ENCODE measurements at places on chromosomes 7 and 10.
A peak's percentile ranks its signal among the peaks of the same experiment; 100 is the strongest.

GRCh38 chr7:28953633-28954032 lies 4.5 kb downstream of the TRIL start:
- DNase-seq: no peak

- no peak for DNase-seq
These were observed 69.5 kb downstream of the NPSR1 start for GRCh38 chr7:34727464-34727995.

DNA sequence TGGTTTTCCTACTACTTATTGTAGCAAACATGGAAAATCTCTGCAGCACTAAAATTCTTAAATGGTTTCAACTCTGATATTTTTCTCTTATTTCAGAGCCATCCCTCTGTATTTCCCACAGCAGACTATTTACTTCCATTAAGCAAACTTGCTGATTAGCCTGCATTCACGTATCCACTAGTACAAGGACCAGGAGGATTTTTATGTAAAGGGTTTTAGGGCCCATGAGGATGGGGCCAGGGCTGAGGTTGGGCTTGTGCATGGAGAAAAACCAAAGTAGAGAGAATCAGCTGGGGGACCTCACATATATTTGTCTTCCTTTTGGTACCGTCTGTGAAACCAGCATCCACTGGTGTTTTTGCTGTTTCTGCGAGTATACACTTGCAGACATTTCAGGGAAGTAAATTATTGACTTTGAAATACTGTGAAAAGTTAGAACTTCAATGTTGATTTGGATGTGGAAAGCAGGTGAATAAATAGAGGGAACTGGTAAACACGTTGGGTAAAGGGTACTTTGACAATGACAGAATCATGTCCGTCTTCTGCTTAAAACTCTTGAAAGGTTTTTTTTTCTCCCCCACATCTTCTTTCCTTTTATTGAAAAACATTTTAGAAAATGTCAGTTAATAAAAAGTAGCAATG lies 44.3 kb downstream of the ERLIN1 start:
- DNase-seq: no peak

DNA sequence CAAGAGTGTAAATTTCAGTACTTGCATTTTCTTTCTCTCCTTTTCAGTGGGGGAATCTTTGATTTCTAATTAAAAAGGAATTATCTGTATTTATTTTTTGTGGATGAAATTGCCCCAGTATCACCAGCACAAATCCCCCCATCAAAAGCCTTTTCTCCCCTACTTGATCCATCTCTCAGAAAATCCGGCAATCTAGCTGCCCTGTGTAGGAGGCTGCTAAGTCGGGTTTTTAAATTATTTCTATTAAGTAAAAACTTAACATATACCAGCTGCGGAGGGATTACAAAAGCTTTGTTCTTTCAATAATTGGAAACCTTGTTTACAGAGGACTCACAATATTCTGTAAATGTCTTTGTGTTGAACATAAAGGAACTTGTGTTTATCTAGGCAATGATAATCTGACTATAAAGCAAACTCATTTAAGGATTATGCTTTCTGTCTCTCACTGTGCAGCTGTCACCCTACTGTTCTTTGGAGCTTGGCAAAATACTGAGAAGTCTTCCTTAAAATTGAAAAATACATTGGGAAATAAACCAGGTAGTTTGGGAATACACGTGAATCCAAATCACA lies 177.4 kb upstream of the PRR15 start:
- no peak for DNase-seq

DNA sequence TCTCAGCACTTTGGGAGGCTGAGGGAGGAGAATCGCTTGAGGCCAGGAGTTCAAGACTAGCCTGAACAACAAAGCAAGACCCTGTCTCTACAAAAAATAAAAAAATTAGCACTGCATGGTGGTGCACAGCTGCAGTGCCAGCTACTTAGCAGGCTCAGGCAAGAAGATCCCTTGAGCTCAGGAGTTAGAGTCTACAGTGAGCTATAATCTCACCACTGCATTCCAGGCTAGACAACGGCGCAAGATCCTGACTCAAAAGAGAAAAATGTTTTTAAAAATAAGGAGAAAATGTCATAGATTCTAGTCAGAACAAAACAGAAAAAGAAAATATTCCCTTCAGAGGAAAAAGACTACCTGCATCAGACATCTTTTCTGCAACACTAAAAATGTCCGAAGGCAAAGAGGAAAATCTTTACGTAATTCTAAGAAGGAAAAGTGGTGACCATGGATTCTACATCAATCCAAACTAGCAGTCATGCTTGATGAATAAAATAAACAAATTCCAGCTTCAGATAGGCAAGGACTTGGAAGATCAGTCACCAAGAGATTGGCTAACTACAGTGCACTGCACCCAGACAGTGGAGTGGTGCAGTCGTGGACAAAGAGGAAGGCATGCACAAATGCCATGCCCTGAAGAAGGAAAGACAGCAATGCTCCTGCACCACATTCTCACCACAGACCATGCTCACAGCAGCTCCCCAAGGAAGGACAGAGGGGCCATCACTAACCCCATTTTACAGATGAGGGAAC lies 54.3 kb downstream of the ERCC6 start:
- no peak for DNase-seq

GRCh38 chr10:70435241-70436085 lies 6.0 kb downstream of the NODAL start:
- no peak for DNase-seq

DNA sequence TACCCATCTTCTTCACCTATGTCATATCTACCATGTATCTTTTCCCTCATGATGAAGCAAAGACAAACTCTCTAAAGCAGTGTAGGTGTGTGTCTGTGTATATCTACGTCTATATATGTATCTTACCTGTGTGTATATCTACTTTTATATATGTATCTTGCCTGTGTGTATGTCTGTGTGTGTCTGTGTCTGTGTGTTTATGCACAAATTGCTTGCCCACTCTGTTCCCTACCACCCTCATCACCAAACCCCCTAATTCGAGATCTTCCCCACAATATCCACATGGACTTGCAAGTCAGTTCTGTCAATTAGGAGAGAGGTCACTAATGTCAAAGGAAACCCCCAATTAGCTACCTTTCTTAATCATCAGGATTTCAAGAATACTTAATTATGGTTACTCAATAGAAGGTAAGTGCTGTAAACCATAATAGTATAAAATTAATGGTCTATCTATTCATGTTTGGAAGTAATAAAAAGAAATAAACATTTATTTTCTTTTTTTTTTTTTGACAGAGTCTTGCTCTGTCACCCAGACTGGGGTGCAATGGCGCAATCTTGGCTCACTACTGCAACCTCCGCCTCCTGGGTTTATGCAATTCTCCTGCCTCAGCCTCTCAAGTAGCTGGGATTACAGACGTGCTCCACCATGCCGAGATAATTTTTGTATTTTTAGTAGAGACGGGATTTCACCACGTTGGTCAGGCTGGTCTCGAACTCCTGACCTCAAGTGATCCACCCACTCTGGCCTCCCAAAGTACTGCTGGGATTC lies 43.6 kb downstream of the ANKRD61 start:
- no peak for DNase-seq

GRCh38 chr10:74056050-74056818 lies 58.3 kb downstream of the VCL start:
- DNase-seq: no peak

GRCh38 chr7:74682829-74683228 lies 25.3 kb downstream of the GTF2I start:
- no peak for DNase-seq

DNA sequence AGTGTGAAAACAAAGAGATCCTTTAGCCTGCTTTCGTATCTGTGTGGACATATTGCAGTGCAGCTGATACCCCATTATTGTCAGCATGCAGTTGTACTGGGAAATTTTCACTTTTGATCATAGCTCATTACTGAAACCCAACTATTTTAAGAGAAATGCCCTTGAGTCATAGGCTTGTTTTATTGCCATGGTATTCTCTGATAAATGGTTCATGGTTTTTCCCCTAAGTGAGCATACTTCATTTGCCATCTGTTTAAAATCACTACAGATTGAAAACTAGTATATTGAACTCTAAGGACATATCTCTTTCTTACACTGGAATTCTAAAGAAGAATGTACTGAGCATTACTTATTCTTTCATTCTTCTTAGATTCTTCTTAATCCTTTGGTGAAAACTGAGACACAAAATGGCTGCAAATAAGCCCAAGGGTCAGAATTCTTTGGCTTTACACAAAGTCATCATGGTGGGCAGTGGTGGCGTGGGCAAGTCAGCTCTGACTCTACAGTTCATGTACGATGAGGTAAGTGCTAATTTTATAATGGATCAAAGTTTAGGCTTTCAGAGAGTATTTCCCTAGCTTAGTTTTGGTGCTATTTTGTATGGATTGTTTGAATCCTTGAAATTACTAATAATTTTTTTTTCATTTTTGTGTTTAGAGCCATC lies 63.0 kb downstream of the RALA start:
- no peak for DNase-seq

DNA sequence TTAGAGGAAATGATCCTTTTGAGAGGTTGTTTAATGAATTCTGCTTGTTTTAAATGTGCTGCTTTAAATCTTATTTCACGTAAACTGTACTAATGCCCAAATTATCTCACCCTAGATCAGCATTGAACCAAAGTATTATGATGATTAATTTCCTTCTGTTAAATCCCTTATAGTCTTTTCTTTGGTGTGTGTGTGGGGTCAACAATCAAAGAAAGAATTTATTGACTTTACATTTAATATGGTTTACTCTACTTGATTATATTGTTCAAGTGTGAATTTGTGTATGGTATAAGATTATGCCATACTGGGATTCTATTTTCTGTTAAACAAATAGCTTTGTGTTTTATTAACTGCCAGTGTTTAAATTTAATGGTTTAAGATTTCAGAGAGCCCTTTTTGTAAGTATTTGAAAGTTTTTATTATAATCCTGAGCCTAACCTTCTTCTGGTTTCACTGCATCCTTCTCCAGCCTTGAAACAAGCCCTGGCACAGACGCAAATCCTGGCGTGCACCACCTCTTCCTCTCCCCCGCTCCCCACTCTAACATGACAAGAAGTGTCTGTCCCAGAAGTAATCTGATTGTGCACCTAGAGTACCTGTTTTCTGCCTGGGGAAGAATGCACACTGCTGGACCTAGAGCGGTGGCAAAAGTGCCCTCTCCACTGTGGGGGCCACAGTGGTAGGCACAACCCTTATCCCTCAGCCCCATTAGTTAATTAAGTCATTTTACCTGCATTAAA lies 70.6 kb downstream of the KAT6B start:
- no peak for DNase-seq

GRCh38 chr10:15489431-15489830 lies 118.3 kb upstream of the FAM171A1 start:
- DNase-seq: no peak

- no peak for DNase-seq
These were observed 51.4 kb upstream of the SCIN start for GRCh38 chr7:12518920-12519681.

DNA sequence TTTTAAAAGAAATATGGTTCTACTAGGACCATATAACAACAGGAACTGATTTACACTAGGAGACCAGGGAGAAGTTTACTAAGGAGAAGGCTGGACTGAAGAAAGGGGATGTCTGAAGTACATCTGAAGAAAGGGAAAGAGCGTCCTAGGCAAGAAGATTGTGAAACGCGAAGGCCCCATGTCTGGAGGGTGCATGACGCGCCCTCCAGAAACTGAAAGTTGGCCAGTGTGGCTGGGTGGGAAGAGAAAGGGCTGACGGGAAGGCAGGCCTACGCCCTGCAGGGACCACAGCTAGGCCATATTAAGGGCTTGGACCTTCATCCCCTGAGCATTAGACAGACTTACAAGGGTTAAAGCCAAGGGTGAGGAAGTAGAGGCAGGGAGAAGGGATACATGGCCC lies 158.0 kb downstream of the TRIL start:
- no peak for DNase-seq

DNA sequence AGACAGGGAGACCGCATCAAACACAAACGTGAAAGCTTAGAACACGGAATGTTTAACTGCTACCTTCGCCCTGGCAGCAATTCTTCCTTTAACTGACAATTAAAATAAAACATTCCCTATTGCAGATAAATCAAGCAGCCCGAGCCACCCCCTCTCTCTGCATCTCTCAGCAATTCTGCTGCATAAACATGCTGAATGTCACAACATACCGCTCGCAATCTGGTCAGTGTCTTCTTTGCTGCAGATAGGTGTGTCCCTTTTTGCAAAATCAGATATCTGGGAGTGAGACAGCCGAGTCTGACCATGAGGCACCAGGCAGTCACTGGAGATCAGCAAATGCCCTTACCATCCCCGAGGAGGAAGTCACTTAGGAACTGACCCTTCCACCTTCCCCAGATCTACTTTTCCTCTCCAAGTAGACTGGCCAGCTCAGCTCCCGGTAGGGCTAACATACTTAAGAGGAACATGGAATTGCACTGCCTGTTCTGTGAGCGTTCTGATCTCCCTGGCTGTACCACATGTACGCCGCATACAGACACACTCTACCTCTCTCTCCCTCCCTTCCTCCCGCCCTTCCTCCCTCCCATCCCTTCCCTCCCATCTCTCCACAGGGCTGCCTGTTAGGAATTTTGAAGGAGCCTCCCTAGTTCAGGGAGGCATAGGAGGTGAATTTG lies at the start of gene FRMD4A:
Gene FRMD4A, minus strand, starts transcription at position 537 of the 674 bp plus-strand sequence.
- no peak for DNase-seq

- no peak for DNase-seq
These were observed 315.2 kb upstream of the ZNF32 start for GRCh38 chr10:43963793-43964425.

DNA sequence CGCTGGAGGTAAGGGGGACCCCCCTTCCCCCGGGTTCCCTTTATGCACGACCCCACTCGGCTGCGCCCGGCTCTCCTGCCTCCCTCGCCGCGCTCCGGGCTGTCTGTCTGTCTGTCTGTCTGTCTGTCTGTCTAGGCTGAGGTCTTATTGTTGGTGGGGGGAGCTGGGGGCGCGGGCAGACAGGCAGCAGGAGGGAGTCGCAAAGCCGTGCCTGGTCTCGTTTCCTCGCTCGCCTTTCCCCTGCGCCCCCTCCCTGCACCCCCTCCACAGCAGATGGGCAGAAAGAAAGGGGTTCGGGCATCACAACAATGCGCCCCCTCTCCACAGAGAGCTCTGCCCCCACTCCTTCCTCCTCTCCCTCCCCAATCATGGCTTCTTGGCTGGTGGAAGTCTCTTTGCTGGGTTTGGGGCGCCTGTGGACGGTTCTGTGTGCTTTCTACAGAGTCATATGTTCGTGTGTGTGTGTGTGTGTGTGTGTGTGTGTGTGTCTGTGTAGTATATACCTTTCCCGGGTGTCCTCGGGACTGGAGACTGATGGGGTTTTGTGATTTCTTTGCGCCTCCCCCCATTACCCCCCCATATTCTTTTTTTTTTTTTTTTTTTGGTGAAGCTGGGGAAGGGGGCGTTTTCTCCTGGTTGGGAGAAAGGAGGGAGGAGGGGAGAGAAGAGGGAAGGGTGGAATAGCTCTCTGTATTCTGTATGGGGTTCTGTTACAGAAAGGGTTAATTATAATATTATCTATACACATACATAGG lies 1.9 kb downstream of the AUTS2 start:
- no peak for DNase-seq

DNA sequence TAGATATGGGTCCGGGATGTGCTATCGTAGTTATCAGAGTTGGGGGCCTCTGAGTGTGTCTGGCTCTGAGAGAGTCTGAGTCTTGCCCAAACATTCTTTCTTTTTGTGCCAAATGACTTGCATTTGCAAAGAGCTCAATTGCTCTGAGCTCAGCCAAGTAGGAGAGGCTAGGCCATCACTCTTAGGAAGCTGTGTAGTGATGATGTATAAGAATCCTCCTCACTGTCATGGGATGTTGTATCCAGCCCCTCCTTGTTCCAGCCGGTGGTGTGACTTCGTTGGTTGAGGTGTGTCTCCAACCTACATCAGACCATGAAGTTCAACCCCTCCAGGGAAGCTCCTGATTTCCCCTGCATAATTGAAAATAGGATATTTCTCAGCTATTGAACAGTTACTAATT lies 97.5 kb upstream of the NPS start:
- no peak for DNase-seq

GRCh38 chr10:26334932-26335573 lies 103.1 kb upstream of the APBB1IP start:
- DNase-seq: peak; percentile 29

- DNase-seq: peak; percentile 24
These were observed at the start of gene PRKG1 for GRCh38 chr10:51074238-51075028. TSS of gene PRKG1 (plus strand) at chr10:51074487.

Data from GOT3 (cell line).